Activated CD4-positive, alpha-beta T cell treated with anti-CD3 and anti-CD28 coated beads, Interleukin-2, amount 50 U/mL, for 24 hours (primary cell): ENCODE measurements at places on chromosomes 5 and 9.

GRCh38 chr9:135512904-135513303 lies 8.3 kb upstream of the LCN1 start:
- DNase-seq = no peak

- no peak for DNase-seq
Observed at GRCh38 chr5:131999441-132000240, 11.8 kb downstream of the ACSL6 start.

GRCh38 chr5:4058899-4059298 lies 463.3 kb downstream of the IRX1 start:
- no peak for DNase-seq

DNA sequence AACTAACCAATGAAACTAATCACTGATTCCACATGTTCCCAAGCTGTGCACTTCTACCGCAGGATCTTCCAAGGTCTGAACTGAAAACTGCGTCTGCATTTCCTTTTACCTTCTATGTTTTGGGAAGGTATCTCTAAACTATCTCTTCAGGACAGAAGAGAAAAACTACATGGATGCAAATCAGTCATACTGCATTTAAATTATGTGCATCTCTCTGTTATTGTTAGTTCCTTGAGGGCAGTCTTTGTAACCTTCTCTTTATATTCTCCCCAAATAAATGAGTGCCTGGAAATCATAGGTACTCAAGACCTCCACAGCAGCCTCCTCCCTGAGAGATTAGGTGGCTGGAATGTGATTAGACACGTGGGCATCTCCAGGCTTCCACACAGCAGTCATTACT lies 17.1 kb downstream of the MTX3 start:
- DNase-seq = no peak

- no peak for DNase-seq
Observed at GRCh38 chr5:71533615-71534014, 53.5 kb upstream of the MCCC2 start.

GRCh38 chr5:134127376-134127861 lies 12.9 kb downstream of the TCF7 start:
- DNase-seq = no peak

DNA sequence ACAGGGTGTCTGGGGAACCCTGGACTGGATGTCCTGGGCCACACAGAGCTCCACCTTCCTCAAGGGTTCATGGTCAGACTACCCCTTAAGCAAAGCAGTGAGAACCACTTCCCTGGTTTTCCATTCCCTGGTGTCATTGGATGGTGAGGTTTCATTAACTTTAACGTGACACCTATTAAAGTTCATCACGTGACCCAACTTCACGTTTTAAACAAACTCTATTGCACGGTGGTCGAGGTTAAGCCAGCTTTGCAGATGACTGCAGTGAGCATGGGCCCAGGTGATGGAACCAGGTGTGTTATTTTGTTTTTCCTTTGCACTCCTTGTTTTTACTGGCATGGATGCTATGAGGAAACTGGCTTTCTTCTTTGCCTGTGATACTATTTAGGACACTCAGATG lies 385.7 kb upstream of the IRX1 start:
- DNase-seq = no peak

- no peak for DNase-seq
Observed at GRCh38 chr5:177195307-177195952, 61.9 kb downstream of the NSD1 start.

GRCh38 chr5:177478711-177479646 lies 5.5 kb upstream of the DBN1 start:
- DNase-seq = no peak

DNA sequence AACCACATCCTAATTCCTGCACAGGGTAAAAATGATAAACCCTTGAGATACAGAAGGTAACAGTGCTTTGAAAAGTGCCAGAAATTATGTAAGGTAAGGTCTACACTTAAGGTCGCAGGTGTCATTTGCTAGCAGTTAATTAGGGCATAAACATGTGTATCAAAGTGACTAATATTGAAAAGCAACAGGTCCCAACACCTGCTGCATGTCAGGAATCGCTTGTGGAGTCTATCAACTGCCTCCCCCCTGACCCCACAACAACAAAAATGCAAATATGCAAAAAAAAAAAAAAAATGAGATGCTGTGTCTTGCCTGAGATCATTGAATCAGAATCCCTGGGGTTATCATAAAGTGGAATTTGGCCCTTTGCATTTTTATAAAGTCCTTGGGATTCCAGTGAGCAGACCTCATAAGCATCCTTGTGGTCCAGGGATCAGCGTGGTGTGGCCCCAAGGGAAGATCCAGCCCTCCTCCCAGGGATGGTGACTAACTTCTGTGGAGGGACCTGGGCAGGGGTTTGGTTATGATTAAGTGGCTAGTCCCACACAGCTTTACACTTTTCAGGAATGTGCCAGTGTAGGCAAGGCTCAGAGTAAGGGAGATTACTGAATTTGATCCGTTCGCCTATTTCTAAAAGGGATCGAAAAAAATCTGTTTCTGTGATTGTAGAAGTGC lies 92.5 kb upstream of the TNFSF8 start:
- DNase-seq = no peak

DNA sequence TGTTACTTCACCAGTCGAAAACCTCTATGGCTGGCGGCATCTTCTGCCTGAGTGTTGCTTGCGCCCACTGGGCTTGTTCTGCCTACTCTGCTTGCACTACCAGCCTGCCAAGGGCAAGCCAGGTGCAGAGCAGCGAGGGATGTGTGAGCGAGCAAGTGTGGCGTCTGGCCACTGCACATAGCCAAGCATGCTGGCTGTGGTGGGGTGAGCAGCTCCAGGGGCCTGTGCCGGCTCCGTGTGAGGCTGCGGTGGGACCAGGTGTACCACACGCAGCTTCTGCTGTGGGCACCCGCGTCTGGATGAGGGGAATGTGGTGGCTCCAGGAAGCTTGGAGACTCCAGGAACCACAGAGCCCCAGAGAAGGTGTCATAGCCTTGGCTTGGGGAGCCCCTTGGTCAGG lies 51.4 kb downstream of the GTF3C4 start:
- DNase-seq = no peak

- no peak for DNase-seq
Observed at GRCh38 chr9:130138791-130139190, 33.4 kb upstream of the NCS1 start.

GRCh38 chr5:96690861-96691260 lies 28.7 kb downstream of the CAST start:
- no peak for DNase-seq

- DNase-seq = no peak
Observed at GRCh38 chr9:130089141-130089540, 35.4 kb downstream of the GPR107 start.

- DNase-seq = peak; percentile 16
Observed at GRCh38 chr5:103562453-103563157, at the start of gene NUDT12. Gene NUDT12 (minus strand): TSS chr5:103562789. CDS start chr5:103560248, 2,541 bp downstream.

DNA sequence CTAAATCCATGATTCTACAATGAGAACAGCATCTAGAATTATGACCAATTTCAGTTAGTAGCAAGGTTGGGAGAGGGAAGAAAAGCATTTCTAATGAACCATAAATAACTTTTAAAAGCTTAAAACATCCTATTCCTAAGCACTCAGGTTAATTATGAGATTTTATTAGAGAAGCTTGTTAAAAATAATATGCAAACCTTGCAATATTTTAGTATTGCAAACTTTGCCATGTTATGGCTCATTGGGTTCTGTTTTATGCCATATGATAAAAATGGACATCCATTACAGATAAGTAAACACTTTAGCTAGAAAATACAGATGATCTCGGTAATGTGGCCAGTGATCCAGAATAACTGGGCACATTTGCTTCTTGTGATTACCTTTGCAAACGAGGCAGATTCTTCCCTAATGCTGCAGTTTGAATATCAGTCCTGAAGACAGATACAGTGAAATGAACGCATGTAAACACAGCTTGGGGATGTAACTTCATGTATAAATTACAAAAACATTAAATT lies 447.0 kb downstream of the PLK2 start:
- no peak for DNase-seq

GRCh38 chr9:112174965-112175795 lies at the start of gene SUSD1:
Gene SUSD1 (minus strand): TSS chr9:112175297. CDS start chr9:112175235, 62 bp downstream.
- no peak for DNase-seq

GRCh38 chr5:94778299-94778698 lies 159.8 kb downstream of the SLF1 start:
- no peak for DNase-seq

DNA sequence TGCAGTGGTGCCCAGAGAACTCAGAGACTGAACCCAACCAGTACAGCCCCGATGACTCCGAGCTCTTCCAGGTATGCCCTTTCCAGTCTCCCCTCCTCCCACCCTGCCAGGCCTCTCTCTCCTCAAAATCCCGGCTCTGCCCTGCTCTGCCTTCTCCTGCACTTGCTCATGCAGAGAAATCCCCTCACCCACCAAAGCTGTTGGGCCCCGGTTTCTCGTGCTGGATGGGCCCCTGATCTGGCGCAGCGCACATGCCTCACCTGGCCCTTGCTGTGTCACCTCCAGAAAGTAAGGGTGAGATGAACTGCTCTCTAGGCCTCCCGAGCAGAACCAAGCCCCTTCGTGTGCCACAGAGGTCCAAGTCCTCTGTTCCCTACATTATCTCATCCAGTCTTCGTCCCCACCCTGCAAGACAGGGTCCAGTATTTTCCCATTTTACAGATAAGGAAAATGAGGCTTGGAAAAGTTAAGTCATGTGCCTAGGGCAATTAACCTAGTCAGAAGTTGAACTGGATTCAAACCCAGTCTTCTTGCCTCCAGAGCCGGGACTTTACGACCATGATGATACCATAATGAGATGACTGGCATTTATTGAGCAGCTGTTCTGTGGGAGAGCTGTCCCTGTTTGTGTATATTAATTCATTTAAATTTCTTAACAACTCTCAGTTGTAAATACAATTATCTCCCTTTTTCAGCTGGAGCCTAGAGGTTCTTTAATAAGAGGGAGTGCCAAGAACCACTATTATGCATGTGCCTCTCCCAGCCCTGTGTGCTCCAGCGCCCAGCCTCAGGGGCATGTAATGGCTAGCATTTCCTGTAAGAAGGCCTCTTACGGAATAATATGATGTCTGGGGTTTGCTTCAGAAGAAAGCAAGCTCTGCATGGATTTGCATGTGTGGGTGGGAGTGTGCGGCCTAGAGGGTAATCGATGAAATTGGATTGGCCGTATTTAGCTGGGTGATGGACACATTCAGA lies 90.7 kb downstream of the PPARGC1B start:
- no peak for DNase-seq

GRCh38 chr5:7425830-7426229 lies 29.9 kb downstream of the ADCY2 start:
- DNase-seq = no peak

DNA sequence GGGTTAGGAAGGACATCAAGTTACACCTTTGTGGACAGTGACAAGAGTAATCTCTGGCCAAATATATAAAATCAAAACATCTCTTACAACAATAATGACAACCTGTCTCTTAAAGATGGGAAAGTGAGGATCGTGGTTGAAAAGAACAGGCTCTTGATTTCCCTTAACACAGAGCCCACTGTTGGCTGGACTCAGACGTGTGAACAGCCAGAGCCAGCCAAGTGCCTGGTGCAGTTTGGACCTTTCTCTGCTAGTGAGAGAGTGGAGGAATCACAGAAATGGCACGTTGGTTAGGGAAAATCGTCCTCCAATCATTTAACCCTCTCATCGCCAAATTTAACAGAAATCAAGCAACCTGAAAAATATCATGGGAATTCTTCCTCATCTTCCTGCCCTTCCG lies 131.3 kb downstream of the GNA14 start:
- no peak for DNase-seq

DNA sequence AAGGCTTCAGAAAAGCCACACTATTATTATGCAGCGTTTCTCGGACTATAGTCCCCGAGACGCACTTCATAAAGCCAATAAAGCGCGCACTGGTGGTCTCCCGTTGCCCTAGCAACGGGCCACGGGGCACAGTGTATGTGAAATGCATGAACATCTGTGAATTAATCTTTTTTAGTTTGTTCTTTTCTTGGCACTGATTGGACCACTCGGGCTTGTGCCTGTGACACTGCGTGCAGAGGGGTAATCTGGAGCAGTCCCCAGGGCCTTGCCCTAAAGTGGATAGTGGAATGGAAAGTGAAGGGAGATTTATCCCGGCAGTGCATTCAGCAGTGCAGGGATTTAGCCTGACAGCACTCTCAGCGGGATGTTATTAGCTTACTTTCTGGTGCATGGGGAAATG lies 92.1 kb downstream of the TLE4 start:
- no peak for DNase-seq

DNA sequence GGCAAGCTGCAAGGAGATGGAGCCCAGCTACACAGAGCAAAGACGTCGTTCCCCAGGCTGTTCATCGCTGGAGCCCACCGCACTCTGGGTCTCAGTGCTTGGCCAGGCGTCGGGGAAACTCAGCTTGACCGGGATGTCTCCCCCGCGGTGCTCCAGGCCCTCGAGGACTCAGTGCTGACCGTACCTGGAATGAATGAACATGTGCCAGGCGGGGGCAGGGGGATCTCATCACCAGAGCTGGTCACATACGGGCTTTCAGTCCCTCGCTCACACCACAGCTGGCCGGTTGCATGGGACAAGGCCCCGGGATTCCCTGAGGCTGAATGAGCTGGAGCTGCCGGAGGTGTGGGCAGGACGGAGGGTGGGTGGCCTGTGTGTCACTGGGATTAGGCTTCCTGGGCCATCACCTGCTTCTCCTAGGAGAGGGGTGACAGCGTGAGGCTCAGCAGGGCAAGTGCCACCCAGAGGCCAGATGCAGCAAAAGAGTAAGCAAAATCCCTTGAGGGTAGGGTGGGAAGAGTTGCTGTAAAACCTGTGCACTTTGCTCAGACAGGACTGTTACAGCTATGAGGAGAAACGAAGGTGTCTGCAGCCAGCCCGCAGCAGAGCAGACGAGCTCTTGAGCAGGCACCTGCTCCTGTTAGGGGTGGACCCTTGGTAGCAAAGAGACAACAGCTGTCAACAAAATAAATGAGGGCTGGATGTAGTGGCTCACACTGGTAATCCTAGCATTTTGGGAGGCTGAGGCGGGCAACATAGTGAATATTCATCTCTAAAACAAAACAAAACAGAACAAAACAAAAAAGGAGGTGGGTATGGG lies 70.7 kb upstream of the RAPGEF1 start:
- no peak for DNase-seq

DNA sequence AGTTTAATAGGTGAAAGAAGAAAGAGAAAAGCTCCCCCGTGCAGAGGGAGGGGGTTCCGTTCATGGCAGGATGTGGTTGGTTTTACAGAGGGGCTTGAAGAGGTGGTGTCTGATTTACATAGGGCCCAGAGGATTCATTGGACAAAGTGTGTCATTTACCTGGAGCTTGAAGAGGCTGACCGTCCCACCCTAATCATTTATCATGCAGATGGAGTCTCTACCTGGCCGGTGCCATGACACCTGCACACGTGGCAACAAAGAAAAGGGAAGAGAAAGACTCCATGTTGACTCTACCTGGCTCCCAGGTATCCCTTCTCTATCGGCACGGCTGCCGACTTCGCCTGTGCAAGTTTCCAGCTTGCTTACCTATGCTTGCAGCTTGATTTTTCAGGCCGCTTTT lies 35.3 kb upstream of the PRRC2B start:
- DNase-seq = no peak

DNA sequence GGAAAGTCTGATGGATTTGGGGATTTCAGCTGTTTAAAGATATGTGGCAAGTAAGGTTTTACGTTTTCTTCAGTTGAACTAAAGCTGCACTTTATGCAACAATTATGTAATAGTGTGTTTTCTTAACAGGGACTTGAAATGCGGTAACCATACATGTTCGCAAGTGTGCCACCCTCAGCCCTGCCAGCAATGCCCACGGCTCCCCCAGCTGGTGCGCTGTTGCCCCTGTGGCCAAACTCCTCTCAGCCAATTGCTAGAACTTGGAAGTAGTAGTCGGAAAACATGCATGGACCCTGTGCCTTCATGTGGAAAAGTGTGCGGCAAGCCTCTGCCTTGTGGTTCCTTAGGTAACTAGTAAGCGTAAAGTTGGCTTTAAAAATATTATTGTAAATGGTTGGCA lies 28.5 kb downstream of the NFX1 start:
- DNase-seq = no peak

GRCh38 chr9:136875155-136875554 lies 9.0 kb upstream of the EDF1 start:
- DNase-seq = no peak
